ENCODE measurements at places on chromosomes 6 and 20. TPM values are rescaled to one million over a fixed set of nuclear protein-coding genes. Genes with fewer than 3 reads are reported as not detected.

- no peaks in the 10 kb centered on the region for H3K36me3 ChIP-seq
- no peak for DNase-seq
- H3K4me3 ChIP-seq = no peak overlapping the region
- no peaks in the 10 kb centered on the region for H3K27me3 ChIP-seq
Observed at GRCh38 chr6:155420492-155420891, 35.1 kb downstream of the NOX3 start.

DNA sequence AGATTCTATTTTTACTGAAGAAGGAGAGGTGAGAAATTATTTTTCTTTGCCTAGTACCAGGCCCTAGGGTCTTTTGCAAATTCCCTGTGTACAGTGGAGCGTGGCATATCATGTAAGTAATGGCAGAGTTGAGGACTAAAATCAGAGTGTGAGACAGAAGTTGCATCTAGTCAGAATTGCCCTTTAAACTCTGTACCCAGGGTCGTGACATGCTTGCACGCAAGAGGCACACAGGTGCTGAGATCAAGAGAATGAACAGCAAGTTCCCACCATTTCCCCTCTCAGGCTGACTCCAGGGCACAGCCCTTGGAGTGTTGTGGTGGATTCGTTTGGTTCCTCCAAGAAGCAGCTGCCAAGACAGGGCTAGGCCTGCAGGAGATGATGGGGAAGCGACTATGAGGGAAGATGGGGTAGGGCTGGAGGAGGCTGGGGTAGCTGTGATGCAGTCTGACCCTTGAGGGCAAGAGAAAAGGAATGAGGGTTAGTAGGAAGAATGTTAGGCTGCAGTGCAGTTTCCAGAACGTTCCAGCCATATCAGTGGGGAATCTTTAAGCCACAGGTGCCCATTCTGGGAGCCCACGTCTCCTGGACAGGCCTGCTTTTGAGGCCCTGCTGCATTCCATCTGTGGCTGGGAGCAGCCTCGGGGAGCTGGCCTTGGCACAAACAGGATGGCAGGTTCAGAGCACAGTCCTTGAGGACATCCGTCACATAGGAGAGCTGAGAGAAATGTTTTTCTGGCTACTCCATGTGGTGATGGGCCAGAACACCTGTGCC is 6.9 kb downstream of the NELFCD start:
- H3K27ac ChIP-seq = no peak overlapping the region
- no peaks in the 10 kb centered on the region for H3K27me3 ChIP-seq
- peaks cover 70% of the 10 kb centered on the region for H3K36me3 ChIP-seq

DNA sequence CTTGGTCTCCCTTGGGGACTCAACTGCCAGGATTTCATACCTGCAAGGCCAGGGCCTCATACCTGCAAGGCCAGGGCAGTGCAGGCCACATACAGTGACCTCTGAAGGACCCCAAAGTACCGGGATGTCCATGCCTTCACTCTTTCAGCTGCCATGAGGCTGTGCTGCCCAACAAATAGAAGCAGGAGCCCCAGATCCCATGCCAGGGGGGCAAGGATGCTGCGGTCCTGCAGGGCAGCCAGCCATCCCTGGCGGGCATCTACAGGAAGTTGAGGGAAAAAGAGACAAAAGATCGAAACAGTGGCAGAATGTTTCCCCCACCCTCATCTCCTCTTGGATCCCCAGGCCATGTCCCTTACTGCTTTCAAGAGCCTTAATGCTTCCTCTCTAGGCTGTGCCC is 799 bp downstream of the NRM start:
- no peaks in the 10 kb centered on the region for H3K27me3 ChIP-seq
- DNase-seq = no peak
- peak overlapping the region; percentile 80 for H3K27ac ChIP-seq
- H3K4me1 ChIP-seq = peaks cover 23% of the 10 kb centered on the region

DNA sequence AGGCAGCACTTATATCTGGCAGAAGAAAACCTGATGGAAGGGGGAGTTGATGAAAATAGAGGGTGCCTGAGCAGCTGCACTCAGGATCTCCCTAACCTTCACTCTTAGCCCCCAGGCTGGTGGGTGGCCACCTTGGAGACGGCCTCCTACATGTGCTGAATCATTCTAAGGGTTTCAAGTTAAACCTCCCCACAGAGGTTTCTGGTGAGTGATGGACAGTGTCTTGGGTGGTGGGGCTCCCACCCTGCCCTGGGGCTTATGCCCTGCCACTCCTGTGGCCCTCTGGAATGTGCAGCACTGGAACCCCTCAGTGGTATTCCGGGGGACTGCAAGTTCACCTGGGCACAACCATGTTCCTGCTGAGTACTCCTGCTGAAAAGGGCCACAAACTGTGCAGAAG is 357.2 kb downstream of the CD83 start:
- DNase-seq = no peak
- H3K4me3 ChIP-seq = no peak overlapping the region
- H3K36me3 ChIP-seq = no peaks in the 10 kb centered on the region
- H3K4me1 ChIP-seq = peaks cover 10% of the 10 kb centered on the region
- H3K27me3 ChIP-seq = no peaks in the 10 kb centered on the region

DNA sequence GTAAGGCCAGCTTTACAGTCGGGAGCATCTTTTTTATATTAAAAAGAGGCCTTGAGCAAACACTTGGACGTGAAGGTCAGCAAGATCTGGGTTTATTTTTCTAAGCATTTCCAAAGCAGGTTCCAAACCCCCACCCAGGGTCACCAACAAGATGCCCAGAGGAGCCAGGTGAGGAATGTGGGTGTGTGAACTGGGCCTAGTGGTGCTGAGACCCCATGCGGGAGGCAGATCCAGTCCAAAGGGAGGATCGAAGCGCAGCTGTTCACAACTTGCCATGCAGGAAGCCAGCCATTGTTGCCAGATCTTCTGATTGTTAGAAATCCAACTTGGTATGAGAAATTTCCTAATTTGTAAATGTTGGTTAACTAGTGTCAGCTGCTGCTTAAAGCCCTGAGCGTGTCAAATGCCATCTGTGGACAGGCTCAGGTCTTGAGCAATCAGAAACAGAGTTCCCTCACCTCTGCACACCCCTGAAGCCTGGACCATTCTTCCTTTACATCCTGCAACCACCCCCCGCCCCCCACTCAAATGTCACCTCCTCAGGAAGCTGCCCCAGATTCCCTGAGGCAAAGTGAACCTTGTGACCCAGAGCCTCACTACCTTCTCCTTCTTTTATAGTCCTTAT is 46.5 kb downstream of the NFATC2 start:
- no peaks in the 10 kb centered on the region for H3K36me3 ChIP-seq
- H3K4me3 ChIP-seq = no peak overlapping the region
- no peaks in the 10 kb centered on the region for H3K27me3 ChIP-seq
- H3K27ac ChIP-seq = no peak overlapping the region
- H3K4me1 ChIP-seq = peaks cover 29% of the 10 kb centered on the region

GRCh38 chr6:26570027-26570809 is 26.5 kb upstream of the ABT1 start:
- H3K4me3 ChIP-seq = no peak overlapping the region
- DNase-seq = no peak
- H3K27ac ChIP-seq = no peak overlapping the region
- no peaks in the 10 kb centered on the region for H3K27me3 ChIP-seq

- peaks cover 26% of the 10 kb centered on the region for H3K4me1 ChIP-seq
- H3K27ac ChIP-seq = peak overlapping the region; percentile 100
- DNase-seq = no peak
- H3K36me3 ChIP-seq = no peaks in the 10 kb centered on the region
Observed at GRCh38 chr6:159726255-159726917, 920 bp upstream of the WTAP start.

DNA sequence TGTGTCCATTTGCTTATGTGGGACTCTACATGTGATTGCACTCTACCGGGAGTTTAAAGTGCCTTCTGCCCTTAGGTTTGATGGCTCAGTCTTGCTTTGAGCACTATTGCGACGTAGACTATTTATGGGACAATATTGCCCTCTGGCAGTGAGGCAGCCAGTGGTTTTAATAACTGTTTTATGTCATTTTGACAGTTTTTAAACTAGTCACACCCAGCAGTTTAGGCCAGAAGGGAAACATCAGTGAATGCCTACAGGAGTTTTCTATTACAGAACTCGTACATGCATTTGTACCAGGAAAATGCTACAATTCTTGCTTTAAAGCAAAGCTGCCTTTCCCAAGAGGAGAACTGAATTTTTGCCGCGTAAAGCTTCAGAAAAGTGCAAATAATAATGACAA is 813.7 kb downstream of the KIF16B start:
- no peaks in the 10 kb centered on the region for H3K4me1 ChIP-seq
- no peaks in the 10 kb centered on the region for H3K27me3 ChIP-seq
- no peak for DNase-seq
- H3K36me3 ChIP-seq = no peaks in the 10 kb centered on the region

DNA sequence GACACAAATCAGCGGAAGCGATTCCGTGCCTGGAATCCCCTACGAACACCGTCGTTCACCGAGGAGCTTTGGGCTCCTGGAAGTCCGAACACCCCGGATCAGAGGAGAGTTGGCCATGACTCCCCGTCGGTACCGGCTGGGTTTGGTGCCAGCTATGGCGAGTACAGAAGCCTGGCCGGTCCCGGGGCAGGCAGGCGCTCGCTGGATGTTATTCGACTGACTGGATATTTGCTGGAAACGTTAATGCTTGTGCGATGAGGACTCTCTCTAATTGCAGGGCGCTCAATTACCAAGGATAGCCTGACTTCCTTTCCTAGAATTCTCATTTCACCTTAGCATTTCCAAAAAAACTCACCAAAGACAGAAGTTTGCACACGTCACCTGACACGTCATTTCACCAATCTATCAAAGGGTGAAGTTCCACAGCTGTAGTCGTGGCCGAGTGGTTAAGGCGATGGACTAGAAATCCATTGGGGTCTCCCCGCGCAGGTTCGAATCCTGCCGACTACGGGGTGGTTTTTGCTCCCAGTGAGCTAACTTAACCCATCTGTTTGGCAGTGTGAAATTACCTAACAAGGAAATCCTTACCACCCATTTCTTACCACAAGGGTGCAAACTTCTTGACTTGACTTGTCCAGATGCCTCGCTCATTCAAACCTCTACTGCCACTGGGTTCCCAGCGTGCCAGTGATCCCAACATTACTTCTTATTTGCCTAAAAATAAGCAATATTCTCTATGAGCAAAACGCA is 22.7 kb upstream of the ZNF184 start:
- H3K27me3 ChIP-seq = no peaks in the 10 kb centered on the region
- H3K4me1 ChIP-seq = no peaks in the 10 kb centered on the region
- no peaks in the 10 kb centered on the region for H3K36me3 ChIP-seq

DNA sequence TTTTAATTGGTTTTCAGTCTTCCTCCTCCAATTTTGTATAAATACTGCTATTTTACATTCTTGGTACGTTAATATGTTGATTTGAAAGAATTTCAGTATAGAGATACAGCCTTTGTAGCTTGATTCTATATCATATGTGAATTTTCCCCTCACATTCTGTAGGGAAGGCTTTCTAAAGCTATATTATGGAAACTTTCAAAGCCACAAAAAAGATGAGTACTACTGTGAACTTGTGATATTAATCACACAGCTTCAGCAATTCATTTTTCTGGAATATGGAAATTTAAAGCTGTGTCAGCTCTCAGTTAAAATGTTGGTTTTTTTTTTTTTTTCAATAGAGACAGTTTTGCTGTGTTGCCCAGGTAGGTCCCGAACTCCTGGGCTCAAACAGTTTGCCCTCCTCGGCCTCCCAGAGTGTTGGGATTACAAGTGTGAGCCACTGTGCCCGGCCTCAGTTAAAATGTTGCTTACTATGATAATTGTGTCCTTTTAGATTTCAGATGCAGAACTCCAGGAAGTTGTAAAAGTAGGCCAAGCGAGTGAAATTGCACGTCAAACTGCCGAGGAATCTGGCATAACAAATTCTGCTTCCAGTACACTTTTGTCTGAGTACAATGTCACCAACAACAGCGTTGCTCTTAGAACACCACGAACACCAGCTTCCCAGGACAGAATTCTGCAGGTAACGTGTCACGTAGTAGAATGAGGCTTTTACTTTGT is 20.6 kb downstream of the CDC5L start:
- H3K27me3 ChIP-seq = no peaks in the 10 kb centered on the region
- no peak for DNase-seq
- H3K27ac ChIP-seq = no peak overlapping the region
- H3K36me3 ChIP-seq = peaks cover 63% of the 10 kb centered on the region

DNA sequence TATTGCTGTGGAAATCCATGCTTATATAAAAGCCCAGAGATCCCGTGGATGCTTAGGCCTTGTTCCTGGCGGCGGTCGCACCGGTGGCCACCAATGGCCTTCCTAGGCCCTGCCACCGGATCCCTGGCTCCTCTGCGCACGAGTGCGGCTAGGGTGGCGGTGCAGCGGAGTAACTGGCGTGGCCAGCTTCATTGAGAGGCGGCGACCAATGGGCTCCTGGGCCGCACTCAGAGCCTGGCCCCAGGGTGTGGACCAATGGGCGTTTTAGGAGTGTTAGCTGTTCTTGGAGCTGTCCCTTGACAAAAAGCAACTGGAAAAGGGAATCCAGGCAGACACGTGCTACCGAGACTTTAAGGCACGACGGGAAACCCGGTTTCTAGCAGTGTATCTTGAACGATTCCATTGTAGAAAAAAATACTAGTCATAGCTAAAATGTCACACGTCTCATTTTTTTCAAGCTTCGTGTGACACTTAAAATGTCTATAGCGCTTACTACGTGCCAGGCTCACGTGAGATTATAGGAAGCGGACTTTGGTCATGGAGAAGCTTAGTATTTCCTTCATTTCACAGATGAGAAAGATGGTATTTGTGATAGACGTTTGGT is 1.7 kb downstream of the AMD1 start:
- H3K4me1 ChIP-seq = peaks cover 10% of the 10 kb centered on the region
- peak overlapping the region; percentile 95 for H3K27ac ChIP-seq
- DNase-seq = peak; percentile 90
- H3K36me3 ChIP-seq = no peaks in the 10 kb centered on the region
- H3K4me3 ChIP-seq = peak overlapping the region; percentile 57

DNA sequence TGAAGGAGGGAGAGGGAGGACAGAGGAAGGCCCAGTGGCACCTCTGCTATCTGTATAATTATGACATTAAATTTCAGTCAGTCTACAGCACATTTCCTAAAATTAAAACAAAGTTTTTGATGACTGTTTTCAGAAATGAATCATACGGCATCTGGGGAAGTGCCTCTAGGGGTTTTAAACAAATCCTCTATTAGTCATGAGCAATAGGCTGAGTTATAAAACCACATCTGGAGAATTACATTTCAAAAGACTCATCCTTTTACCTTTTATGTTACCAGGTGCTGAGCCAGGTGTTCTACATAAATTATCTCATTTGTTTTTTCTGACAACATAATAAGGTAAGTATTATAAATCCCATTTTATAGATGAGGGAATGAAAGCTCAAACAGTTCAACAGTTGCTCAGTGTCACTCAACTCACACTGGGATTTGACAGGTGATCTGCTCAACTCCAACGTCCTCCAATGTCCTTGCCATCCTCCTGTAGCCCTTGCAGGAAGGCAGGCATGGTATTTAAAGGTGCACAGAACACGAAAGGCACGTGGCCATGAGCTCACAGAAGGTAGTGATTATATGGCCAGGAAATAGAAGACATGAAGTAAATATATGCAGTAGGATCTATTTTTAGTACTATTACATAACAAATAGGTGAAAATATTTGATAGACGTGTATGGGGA is 184.2 kb upstream of the MAN1A1 start:
- H3K27me3 ChIP-seq = no peaks in the 10 kb centered on the region
- no peak for DNase-seq
- no peak overlapping the region for H3K27ac ChIP-seq
- no peaks in the 10 kb centered on the region for H3K4me1 ChIP-seq

The PRDM1 gene
- total RNA-seq = 4.1 TPM

The MED20 gene
- 36.5 TPM for total RNA-seq

The ELOVL4 gene
- total RNA-seq = 0.11 TPM

The NRSN1 gene
- total RNA-seq = 0.46 TPM

The ISM1 gene
- 0.17 TPM for total RNA-seq

The TRIM10 gene
- not detected for total RNA-seq

Measured in adrenal gland (tissue), 19 donors.